ENCODE measurements at places on chromosomes 12 and 14.

GRCh38 chr14:44490966-44491365, 16.1 kb downstream of the FSCB start:
- no peak for DNase-seq

DNA sequence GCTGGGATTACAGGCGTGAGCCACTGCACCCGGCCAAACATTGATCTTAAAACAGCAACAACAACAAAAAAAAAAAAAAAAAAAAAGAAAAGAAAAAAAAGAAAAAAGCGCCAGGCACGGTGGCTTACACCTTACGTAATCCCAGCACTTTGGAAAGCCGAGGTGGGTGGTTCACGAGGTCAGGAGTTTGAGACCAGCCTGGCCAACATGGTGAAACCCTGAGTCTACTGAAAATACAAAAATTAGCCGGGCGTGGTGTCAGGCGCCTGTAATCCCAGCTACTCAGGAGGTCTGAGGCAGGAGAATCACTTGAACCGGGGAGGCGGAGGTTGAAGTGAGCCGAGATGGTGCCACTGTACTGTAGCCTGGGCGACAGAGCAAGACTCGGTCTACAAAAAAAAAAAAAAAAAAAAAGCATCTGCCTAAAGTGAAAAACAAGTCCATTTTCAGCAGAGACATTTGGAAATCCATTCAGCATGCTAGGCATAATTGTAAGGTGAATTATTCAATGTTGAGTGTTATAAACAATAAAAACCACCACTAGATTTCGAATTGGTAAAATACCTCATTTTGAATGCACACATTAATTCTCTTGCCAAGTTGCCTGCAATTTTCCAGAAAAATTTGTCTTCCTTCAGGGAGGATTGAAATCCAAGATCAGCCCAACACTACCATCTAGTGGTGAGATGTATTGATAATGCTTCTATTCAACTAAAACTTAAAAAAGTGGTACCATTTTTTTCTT, 8.0 kb upstream of the CERS5 start:
- DNase-seq: peak; percentile 34

DNA sequence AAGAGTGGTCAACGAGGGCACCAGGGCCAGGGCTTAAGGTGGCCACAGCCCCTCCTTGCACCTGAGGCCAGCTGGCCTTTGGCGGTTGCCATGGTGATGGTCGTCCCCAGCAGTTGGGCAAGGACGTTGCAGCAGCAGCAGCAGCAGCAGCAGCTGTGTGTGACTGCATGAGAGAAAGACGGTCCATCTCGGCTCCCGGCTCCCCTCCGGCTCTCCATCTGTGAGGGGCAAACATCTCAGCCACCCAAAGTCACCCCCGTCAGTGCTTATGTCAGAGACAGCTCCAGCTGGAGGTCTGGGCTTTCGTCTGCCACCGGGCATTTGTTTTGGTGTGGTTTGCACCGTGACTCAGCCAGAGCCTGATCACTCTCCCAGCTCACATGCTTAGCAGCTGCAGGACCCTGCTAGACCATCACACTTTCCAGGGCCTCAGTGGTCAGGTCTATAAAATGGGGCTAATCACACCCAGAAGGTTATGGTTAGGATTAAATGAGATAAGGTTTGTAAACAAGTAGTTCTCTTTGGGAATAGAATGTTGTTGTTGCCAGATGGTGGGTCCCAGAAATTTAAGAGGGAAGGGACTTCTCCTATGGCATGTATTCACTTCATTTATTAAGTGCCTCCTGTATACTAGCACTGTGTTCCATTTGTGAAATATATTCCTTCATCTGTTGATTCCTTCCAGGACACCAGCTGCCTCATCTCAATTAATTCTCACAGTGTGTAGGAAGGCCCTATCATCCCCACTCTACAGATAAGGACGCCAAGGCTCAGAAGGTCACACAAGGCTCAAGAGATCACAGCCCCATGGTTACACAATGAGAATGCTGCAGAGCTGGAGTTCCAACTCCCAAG, 212.6 kb upstream of the LHX5 start:
- no peak for DNase-seq

DNA sequence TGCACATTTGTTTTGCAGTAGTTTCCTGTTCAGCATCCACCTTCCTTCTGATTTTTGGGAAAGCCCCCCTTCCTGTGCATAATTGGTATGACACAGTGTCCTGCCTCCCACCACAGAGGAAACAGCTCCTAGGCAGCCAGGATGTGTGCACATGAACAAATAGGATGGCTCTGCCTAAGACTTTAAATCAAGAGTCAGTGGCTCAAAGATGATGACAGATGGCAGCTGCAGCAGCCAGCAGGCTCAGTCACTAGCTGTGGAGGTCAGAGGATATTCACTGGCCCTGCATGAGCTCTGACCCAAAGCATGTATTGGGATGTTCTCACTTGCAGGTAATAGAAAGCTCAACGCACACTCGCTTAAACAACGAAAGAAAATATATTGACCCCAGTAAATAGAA, 90.3 kb downstream of the KCNK10 start:
- DNase-seq: no peak

DNA sequence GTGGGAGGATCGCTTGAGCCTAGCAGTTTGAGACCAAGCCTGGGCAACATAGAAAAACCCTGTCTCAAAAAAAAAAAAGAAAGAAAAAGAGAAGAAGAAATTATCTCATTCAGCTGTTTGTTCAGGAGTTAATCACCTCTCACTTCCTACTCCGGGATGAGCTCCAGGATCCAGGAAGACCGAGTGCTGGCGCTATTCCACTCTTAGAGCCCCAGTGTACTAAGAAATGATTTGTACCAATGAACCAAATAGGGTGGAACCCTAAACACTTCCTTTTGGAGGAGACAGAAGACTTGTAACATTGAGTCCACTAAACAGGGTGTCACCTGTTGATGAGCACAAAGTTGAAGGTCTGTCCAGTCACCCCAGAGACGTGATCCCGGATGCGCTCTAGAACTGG, 3.6 kb downstream of the ALKBH2 start:
- no peak for DNase-seq

DNA sequence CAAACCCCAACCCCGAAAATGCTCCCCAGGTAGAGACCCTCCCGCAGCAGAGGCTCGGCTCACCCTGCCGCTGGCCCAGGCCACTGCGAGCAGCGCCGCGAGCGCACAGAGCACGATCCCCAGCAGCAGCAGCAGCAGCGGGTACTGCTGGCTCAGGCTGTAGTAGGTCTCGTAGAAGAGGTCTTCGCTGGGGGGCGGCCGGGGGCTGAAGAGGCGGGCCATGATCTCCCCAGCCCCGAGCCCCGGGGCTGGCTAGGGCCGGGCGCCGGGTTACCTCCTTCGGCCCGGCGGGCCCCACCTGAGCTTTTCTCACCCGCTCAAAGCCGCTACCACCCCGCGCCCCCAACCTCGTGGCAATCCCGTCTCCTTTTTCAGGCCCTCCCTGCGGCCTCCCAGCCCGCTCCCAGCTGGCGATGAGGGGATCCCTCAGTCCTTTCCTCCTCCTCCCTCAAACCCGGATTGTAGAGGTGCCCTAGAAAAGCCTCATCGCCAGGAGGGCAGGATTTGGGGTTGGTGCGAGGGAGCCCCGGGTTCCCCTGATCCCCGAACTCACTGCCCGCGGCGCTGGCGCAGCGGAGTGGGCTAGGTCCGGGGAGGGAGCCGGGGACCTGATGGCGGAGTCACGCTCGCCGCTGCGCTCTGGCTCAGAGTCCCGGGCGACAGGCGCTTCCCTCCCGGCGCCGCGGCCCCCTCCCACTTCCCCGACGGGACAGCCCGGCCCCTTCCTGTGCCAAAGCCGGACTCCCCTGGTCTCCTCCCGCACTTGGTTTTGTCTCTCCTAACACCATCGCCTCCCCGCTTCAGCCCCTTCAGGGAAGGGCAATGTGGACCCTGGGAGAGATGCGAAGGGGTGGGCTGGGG, at the start of gene ADCY4:
TSS of gene ADCY4 (minus strand) at position 641 of the 861 bp plus-strand sequence. CDS start at position 222, 419 bp downstream.
- DNase-seq: peak; percentile 30

DNA sequence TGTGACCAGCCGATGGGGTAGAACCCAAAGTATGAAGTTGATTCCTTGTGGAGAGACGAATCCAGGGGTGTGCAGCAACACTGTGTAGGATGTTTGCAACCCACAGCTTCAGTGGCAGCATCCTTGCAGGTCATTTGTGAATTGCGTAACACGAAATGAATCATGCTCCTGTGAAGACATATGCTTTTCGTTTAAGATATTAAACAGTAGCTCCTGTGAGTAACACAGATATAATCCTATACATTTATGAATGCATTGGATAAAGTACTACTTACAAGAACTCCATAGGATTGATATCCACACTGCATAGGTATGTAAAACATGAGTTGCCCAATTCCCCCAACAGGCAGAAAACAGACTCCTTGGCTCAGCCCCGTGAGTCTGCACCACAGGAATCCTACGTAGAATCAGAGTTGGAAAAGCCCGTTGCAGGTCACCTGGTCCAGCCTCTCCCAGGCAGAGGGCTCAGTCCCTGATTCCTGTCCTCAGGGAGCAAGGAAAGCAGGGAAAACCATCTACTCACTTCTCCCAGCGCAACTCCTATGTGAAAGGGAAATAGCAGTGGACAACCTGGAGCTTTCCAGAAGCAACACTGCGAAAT, 75.8 kb downstream of the GPATCH2L start:
- DNase-seq: no peak

- DNase-seq: no peak
These were observed 440 bp upstream of the ISM2 start for GRCh38 chr14:77498984-77499527.

DNA sequence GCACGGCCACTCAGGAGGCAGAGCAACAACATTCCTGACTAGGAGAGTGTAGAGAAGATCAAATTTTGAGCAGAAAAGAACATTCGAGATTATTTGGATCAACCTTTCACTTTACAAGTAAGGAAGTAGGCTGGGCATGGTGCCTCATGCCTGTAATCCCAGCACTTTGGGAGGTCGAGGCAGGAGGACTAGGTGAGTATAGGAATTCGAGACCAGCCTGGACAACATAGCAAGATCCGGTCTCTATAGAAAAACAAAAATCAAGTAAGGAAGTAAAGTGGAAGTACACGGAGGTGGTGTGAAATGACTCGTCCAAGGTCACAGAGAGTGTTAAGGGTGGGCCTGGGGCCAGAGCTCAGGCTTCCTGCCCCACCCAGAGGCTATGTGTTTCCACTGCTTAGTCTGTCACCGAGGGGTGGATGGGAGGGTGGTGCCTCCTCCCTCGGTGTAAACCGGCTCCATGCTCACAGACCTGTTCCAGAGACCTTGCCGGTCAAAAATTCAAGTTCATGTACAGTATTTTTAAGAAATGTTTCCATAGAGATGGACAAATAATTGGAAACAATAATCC, 51.9 kb downstream of the MAP1LC3B2 start:
- DNase-seq: no peak
